ENCODE measurements at places on chromosomes 7 and 10. TPM values are rescaled to one million over a fixed set of nuclear protein-coding genes. Genes with fewer than 3 reads are reported as not detected.

CRHR2 gene
- not detected for total RNA-seq

- DNase-seq: no peak
These were observed 57.4 kb downstream of the ADRB1 start for GRCh38 chr10:114100848-114101741.

DNA sequence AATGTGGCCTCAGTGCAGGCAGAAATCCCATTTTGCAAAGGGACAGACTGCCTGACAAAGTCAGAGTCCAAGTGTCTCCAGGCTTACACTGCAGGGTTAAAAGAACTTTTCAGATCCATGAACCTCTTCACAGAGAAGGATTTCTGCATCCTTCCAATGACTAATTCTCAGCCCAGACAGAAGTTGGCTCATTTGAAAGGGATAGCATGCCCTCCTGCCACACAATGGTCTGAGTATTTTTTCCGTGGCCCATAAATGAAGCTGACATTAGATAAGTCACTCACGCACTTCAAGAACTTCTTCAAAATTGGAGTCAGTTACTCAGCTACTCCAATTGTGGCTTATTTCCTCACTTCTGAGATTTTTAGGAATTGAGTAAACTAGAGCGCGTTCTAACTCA lies 170.2 kb downstream of the PLXNA4 start:
- DNase-seq: no peak

CABCOCO1 gene
- not detected for total RNA-seq

DNA sequence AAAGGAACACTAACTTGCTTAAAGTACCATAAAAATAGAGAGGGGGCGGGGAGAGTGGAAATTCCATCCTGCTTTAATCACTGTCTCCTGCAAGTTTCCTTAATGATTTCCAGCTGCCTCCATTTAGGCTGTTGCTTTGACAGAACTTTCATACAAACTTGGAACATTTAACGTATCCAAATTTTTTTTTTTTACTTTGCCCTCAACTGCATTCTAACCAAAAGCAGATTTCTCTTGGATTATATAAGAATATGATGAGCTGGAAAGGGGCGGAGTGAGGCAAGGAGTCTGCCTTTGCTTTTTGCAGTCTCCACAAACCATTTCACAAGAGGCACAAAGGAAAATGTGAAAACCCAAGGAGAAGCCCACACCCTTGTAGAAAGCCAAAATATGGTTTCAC lies 46.6 kb upstream of the COL1A2 start:
- DNase-seq: no peak

- DNase-seq: no peak
These were observed 38.0 kb downstream of the PYROXD2 start for GRCh38 chr10:98377001-98377400.

DNA sequence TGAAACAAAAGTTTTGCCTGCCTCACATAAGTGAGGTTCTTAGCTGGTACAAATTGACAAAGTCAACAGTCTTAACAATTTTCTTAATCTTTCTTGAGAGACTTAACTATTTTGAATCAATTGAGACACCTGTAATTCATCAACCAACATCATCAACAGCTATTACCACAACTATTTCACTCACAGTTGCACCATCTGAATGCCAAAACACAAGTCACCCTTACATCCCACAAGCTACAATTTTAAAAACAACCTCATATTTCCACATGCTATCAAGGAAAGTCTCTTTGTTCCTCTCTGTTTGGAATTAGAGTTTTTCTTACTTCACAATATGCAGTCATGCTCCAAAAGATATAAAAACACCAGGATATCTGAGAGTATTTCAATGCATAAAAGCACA lies 4.9 kb downstream of the SMURF1 start:
- no peak for DNase-seq

SLC26A3 gene
- not detected for total RNA-seq

- no peak for DNase-seq
These were observed 163.1 kb upstream of the PLXNA4 start for GRCh38 chr7:132739271-132739955.

DNA sequence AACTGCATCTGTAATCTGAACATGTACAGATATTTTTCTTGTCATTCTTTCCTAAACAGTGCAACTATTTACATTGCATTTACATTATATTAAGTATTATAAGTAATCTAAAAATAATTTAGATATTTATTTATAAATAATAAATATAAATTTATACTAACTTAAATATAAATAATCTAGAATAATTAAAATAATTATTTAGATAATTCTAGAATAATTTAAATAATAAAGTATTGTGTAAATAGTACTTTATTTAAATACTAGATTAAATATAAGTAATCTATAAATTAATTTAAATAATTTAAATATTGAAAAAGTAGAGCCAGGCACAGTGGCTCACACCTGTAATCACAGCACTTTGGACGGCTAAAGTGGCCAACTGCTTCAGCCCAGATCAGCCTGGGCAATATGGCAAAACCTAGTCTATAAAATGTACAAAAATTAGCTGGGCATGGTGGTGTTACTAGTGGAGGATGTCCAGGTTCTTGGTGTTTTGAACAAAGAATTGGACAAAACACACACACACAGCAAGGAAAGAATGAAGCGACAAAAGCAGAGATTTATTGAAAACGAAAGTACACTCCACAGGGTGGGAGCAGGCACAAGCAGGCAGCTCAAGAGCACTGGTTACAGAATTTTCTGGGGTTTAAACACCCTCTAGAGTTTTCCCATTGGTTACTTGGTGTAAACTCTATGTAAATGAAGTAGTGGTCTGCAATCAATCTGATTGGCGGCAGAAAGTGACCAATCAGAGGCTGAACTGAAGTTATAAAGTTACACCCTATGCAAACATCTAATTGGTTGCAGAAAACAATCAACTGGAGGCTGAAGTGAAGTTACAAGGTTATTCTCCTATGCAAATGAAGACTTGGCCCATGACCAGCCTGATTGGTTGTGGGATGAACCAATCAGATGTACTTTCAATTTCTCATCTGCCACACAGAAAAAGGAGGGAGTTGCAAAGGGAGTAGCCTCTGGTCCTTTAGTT lies 100.2 kb upstream of the SP4 start:
- DNase-seq: no peak

DNA sequence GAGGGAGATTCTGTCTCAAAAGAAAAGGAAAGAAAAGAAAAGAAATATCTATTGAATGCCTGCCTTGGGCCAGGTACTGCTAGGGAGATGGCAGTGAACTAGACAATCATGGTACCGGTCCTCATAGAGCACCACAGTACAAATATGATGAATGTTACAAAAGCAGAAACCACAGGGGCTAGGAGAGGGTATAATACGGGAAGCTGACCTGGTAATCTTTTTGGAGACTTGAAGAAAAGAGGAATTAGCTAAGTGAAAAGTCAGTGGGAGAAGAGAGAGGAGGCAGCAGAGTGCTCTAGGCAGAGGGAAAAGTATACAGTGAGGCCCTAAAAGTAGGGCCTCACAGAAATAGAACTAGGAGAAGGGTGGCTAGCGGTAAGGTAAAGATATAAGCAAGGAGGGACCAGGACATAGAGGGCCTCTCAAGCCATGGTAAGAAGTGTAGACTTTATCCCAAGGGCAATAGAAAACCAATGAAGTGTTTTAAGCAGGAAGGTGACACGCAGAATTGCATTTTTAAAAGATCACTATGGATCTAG lies 42.8 kb upstream of the WNT8B start:
- DNase-seq: no peak

DNA sequence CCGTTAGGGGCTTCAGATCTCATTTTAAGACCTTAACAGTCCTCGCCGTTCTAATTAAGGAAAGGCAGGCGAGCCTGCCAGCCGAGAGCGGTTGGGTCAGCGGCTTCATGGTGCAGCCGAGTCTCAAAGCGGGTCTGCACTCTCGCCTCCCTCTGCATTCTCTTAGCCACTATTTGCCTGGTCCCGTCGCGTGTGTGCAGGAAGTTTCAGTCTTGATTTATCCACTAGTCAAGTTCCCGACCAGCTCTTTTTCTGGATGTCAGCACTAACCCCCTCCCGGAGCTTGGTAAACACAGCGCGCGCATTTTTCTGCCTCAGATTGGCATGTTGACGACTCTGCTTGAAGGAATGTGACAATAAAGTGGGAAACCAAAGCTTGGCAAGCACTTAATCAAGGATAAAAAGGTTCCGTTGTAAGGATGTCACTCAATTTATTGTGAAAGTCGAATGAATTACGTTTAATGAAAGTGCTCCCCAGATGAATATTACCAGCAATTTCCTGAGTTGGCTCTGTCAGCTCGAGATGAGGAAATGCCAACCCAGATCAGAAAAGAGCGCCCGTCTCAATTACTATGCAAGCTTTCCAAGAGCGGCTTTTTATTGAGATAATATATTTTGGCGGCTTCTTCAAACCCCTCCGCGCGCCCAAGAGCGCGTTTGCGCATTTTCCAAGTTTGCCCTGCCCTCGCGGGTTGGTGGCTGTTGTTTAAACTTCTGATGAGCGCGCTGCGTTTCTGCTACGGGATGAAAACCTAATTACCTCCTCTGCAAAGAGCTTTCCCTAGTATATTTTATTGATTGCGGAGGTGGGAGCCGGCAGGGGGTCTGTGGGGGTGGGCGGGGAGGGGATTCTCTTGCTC lies 7.9 kb downstream of the NXPH1 start:
- DNase-seq: no peak

DNA sequence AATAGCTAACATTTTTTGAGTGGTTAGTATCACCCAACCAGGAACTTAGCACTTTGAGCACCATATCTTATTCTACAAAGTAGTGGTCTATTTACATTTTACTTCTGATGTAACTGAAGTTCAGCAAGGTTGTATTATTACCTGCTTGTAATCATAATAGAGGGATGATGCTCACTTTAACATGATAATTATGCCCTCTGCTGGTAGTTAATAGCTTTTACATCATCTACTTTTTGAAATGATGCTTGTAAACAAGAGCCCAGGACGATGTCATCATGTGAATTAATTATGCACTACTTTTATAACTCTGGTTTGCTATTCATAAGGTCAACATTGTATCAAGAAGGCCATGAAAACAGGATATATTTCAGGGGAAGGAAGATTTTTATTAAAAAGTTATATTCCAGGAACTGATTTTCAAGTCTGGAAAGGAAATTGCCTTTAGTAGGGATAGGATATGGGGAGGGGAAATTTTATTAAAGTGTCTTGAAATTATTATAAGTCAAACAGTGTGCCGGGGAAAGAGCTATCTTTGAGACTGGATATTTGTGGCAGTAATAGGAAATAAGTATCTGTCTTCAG lies 80.3 kb upstream of the SCIN start:
- no peak for DNase-seq

- DNase-seq: no peak
These were observed 106.4 kb upstream of the GJD4 start for GRCh38 chr10:35498693-35499092.

DNA sequence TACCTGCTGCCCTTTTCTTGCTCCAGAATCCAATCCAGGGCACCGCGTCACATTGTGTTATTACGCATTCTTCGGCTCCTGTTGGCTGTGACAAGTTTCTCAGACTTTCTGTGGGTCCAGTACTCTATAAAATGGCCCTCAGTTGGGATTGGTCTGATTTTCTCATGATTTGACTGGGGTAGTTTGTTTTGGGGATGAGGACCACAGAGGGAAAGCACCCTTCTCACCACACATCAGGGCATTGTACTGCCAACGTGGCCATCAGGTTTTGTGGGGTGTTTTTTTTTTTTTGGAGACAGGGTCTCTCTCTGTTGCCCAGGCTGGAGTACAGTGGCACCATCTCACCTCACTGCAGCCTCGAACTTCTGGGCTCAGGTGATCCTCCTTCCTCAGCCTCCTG lies 17.0 kb upstream of the ORAI2 start:
- DNase-seq: no peak

STAG3 gene
- total RNA-seq: 24.7 TPM

DNA sequence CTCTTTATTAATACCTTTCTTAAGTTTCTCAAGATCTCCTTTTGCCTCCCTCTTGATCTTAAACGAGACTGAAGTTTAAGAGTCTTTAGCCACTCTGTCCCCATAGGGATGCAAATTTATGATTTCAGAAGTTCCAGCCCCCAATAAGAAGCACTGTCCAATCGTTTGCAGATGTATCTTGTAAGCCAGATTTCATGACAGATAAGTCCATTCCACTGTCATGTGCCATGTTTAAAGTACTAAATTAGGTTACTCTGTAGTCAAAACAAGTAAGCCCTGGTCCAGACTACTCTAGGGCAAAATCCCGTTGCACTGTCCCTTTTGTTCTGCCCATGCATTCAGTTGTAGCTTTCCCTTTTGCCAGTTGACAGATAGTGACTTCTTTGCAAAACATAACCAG lies 157.2 kb upstream of the KAT6B start:
- no peak for DNase-seq

DNA sequence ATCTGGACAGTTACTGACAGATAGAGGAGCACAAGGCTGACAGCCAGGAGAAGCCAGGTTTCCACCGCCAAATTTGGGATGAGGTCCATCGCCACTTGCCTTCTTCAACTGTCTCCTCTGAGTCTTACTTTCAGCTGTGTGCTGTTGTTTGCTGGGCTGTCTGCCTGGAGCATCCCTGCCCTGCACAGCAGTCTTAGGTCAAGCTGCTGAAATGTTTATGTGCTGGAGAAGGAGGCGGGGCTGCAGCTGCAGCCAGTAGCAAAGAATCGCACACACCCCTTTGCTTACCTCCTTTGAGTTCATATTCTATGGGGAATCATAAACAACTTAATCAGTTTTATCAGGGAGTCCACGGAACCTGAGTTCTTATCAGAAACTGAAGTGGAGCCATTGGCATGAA lies 20.1 kb upstream of the CYP3A5 start:
- DNase-seq: no peak

- DNase-seq: no peak
These were observed 428.9 kb downstream of the TNS3 start for GRCh38 chr7:47153058-47153457.

GRCh38 chr10:130461631-130462030 lies 325.4 kb downstream of the GLRX3 start:
- DNase-seq: no peak

GRCh38 chr7:54788664-54789063 lies 29.7 kb upstream of the SEC61G start:
- no peak for DNase-seq

GRCh38 chr10:23035569-23035968 lies 59.8 kb upstream of the MSRB2 start:
- no peak for DNase-seq

ORC5 gene
- total RNA-seq: 20.6 TPM

DNA sequence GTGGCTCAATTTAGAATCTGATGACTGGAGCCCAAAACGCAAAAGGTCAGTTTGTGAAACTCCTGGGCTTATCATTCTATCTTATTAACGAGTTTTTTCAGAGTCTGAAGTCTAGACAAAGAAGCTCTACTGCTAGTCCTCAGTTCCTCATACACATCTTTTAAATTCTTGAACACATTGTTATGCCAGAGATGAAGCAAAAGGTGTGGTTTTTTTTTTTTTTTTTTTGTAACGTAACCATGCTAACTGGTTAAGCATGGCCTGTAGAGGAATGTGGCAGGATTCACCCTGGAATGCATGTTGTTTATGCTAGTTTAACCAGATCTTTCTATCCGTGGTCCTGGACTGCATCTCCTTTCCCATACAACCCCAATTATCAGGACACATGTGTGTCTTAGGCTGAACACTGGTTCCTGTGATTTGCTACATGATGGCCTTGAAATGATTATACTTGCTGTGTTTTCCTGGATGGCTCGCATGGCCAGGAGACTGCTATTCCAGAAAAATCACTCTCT lies 79.3 kb upstream of the MDFIC start:
- no peak for DNase-seq

CNPY1 gene
- total RNA-seq: not detected
